ENCODE measurements at places on chromosomes 5 and 9. TPM values are rescaled to one million over a fixed set of nuclear protein-coding genes. Genes with fewer than 3 reads are reported as not detected.

- DNase-seq, result no peak
Observed at GRCh38 chr5:121949885-121950284, 11.9 kb upstream of the SRFBP1 start.

- no peak for DNase-seq
Observed at GRCh38 chr5:17463653-17464052, 34.4 kb upstream of the TAF11L2 start.

DNA sequence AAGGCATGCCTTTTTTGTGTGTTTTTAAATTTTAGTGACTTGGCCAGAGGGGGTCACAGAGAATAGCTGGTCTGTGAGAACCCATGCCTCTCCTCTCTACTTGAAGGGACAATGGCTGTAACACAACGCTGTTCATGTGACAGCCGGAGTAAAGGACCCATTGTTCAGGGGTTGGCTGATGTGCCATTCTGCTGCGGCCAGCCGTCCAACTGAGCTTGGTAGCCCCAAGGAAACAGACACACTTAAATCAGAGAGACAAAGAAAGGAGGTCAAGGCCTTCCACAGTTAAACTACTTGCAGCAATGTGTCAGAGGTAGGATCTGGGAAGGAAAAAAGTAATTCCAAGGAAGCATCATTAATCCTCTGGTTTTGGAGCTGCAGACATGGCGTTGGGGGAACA lies 8.1 kb downstream of the MEGF10 start:
- no peak for DNase-seq

DNA sequence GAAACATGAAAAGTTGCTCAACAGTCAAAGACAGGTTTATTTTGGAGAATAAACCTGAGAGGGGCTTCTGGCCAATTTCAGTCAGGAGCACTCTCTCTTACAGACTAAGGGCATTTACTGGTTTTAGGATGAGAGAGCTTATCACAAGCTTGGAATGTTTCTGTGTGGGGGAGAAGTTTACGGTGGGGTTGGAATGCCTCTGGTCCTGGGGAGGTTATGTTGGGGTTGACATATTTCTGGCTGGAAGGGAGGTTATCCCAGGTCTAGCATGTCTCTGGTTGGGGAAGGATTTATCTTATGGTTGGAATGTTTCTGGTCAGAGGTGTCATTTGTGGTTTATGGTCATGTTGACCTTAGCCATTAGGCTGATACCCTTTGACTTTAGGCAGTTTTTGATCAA lies 1867.3 kb downstream of the EFNA5 start:
- DNase-seq, result no peak

- no peak for DNase-seq
Observed at GRCh38 chr5:146645342-146645741, 129.4 kb upstream of the GPR151 start.

DNA sequence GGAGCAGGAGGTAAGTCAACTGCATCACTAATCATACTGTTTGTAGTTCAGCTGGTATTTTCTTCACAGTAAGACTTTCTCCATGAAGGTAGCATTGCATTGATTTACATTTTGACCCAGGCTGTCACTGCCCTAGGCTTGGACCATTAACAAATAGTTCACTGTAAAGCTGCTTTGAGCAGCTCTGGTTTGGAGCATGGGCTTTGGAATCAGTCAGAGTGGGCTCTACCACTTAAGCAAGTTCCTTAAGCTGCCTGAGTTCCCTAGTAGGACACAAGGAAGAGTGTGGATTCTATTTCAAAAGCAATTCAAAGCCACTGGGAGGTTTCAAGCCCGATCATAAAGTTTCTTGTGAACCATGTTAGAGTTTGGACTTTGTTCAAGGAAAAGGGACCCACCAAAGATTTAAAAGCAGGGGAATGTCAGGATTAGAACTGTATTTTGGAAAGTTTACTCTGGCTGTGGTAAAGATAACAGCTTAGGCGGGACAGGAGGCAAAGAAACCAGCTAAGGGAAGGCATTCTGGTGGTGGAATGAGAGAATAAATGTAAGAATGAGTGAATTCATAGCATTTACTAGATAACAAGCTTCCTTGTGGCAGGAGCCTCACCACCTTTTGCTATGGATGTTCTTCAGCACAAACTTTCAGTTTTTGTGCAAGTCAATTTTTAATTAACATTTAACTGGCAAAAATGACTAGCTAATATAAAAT lies 12.3 kb upstream of the PANK3 start:
- no peak for DNase-seq

DNA sequence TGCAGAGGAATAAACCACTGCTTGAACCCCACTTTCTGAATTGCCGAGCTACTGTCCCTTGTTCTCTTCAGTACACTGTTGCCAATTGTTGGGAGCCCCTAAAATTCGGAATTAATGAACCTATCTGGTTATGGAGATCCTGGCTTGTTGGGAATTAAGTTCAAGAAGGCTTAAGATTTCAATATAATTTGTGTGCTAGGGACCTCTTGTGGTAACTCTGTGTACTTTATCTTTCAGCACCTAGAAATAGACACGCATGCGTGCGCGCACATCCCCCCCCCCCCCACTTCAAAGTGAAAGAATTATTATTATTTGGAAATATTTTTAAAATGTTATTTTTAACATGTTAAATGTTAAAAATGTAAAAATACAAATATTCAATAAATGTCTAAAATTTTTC lies 53.3 kb upstream of the FAM169A start:
- DNase-seq, result no peak

DNA sequence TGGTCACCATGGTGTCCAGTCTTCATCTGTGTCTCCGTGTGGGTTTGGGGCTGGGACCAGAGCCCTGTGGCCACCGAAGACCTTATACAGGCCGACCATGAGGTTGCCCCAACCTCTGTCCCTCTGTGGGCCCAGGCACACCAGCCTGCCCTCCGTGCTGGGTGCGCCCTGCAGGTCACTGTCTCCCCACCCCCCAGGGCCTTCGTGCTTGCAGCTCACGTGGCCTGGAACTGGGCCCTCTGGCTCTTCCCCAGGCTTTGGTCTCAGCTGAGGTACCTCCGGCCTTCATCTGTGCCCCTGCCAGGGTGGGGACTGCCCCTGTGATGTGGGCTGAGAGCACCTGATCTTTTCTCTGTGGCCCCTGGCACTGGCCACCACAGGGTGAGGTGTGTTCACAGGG lies 92.1 kb downstream of the RXRA start:
- no peak for DNase-seq

The CARD19 gene
- 78.0 TPM for total RNA-seq

The C9 gene
- total RNA-seq, result not detected

The IFNA13 gene
- not detected for total RNA-seq

The SPATA31A7 gene
- total RNA-seq, result not detected

Data from CD8-positive, alpha-beta T cell (primary cell).